ENCODE measurements at places on chromosomes 1 and 21.

GRCh38 chr1:108575375-108575774 lies 15.5 kb downstream of the EEIG2 start:
- no peak for DNase-seq

GRCh38 chr1:213163278-213163711 lies 112.3 kb downstream of the RPS6KC1 start:
- no peak for DNase-seq

GRCh38 chr1:177824508-177824982 lies 145.3 kb downstream of the SEC16B start:
- DNase-seq, result no peak

DNA sequence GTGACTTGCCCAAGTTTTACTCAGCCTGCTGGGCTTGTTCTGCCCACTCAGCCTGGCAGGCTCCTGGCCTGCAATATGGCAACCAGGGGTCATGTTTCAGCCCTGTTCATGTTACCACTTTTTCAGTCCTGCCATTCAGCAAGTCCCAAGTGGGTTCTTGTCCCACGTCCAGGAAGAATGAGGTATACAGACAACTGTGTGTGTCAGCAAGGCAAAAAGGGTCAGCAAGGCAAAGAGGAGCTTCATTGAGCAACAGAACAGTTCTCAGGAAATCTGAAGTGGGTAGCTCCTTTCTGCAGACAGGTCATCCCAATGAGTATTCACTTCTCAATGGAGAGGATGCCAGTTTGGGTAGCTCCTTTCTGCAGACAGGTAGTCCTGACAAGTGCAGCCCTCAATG lies 1233.3 kb upstream of the B3GALT2 start:
- no peak for DNase-seq

GRCh38 chr1:10286244-10286643 lies 75.9 kb downstream of the KIF1B start:
- no peak for DNase-seq

- no peak for DNase-seq
Observed at GRCh38 chr1:50983219-50983802, 13.3 kb downstream of the CDKN2C start.

DNA sequence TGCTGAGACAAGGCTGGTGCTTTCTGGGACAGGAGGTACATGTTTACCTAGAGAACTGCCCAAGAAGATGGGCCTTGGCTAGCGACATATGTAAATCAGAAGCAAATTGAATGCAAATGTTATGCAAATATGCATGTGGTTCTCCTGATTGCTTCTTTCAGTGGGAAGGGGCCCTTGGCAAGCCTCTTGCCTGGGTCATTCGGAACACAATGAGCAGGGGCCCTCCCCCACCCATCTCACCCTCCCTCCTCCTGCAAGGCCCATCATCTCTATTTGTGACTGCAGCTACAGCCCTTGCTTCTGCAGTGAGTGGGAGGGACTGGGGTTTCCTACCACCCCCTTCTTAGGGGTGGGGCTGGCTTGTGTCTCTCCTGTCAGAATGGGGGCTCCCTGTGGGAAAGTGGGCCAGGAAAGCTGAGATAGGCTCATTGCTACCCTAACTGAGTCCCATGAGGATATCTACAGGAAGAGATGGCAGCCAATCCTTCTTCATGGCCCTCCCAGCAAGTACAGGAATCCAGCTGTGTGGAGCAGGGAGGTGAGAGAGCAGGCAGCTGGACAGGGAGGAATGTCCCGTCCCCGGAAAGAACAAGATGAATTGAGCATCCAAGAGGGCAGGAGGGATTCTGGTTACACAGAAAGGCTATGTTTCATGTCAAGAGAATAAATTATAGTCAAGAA lies 31.0 kb downstream of the FOXD2 start:
- DNase-seq, result no peak

DNA sequence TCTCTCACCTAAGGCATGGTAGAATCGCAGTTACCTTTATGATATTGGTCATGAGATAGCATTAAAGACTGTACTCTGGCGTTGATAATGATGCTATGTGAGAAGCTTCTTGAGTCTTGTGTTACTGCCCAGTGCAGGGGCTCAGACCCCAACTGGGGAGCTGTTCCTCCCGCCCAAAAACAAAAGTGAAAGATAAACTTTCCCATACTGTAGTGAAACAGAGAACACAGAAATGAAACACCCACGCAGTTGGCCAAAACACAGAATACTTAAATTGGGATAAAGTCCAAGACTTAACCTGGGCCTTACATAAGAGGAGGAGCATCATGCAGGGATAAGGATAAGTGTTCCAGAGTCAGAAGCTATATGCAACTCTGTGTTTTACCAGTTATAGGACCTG lies 130.6 kb downstream of the HHIPL2 start:
- DNase-seq, result no peak

GRCh38 chr21:32372755-32373154 lies 20.1 kb downstream of the URB1 start:
- DNase-seq, result no peak

DNA sequence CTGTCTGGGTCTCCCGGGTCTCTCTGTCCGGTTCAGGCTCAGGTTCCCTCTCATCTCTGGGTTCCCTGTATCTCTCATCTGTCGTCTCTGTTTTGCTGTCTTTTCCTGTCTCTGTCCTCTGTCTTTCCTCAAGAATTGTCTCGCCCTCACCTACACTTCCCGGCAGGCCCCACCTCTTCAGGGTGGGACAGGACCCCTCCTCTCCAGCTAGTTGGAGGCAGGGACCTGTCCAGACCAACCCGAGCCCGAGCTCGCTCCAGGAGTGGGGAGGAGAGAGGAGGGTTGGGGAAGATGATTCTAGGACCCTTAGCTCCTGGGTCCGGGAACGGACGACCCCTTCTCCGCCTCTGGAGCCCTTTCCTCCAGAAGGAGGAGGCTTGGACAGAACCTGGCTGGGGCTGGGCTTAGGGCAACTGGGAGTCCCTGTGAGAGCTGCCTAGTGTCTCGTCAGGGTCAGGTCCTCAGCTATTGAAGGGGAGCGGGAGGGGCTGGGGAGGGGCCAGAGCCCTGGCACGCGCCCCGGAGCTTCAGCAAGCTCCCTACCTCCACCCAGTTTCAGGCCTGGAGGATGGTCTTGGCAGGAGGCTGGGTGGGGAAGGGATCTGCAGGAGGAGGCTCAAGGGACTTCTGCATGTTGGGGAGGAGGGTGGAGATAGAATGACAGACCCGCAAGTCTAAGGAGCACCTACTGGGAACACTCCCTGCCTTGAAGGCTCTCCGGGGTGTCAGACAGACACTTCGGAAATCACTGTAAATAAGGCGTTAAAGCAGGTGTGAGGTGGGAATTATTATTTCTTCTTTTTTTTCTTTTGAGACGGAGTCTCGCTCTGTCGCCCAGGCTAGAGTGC lies 26.3 kb upstream of the EPB41 start:
- no peak for DNase-seq

GRCh38 chr1:4733446-4734177 lies 79.2 kb downstream of the AJAP1 start:
- no peak for DNase-seq

GRCh38 chr1:223308136-223308535 lies 55.8 kb downstream of the SUSD4 start:
- DNase-seq, result no peak

DNA sequence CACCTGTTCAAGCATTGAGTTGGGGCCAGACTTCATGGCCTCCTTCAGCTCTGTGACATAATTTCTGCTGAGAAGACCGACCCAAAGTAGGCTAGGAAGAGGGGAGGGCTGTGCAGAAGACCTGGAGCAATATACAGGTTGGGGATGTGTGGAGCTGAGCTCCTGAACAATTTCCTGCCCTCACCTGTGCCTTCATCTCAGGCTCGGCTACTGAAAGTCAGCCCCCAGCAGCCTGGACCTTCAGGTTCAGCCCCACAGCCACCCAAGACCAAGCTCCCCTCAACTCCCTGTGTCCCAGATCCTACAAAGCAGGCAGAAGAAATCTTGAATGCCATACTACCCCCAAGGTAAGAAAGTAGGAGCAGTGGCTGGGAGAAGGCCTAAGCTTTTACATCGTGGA lies 662 bp downstream of the DNALI1 start:
- no peak for DNase-seq

DNA sequence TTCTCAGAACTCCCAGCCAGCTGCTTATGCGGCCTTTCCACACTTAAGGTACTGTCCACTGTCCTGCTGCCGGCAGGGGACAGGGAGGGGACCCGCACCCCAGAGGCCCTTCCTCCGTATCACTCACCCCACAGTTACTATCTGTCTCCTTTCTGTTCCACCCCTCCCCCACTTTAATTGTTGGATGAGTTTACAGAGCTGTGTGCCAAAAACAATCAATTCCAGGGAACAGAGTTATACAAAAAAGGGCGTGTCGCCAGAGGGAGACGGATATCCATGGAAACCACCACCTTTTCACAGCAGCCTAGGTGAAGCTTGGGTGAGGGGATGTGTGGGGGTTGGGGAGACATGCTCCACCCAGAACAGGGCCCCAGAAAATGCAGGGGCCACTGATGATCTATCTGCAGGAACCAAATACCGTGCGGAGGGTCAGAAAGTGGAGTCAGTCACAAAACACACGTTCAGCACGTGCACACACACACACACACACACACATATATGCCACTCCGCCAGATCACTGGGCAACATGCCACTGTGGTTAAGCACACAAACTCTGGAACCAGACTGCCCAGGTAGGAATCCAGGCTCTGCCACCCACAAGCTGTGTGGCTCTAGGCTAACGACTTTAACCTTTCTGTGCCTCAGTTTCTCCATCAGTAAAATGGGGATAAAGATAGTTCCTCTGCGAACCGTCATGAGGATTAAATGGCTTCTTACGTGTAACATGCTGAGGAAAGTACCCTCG lies 30.5 kb downstream of the CASZ1 start:
- DNase-seq, result no peak

GRCh38 chr1:20271498-20272400 lies 18.9 kb upstream of the VWA5B1 start:
- no peak for DNase-seq

DNA sequence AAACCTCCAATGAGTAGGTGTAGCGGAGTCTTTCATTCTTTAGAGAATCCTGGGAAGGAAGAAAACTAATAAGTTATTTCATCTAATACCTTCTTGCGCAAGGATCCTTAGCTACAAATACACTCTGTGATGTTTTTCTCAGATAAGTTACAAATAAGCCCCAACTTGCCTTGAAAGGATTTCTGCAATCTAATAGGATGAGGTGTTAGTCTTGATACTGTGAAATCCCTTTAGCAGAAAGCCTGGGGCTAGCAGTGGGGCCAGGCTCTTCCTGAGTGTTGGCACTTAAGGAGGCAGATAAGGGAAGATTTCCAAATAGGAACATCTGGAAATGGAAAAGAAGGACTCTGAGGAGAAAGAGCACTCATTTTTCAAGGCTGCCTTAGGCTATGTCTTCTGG lies 168.0 kb upstream of the DAB1 start:
- DNase-seq, result no peak

DNA sequence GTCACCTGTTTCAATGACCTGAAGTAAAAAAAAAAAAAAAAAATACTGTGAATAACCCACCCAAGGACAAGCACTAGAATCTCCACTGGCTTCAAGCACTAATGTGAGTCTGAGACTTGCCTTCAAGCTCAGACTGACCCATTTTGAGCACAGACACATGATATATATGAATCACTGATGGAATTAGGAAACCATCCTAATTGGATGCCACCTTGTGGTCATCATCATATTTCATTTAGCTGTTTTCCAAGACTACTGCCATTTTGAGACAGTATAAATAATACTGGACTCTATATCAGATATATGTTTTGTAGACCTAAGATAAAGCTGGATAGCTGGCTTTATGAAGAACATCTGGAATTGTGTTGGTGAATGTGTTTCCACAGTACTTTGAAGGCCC lies 1232.0 kb downstream of the KCNT2 start:
- DNase-seq, result no peak

- no peak for DNase-seq
Observed at GRCh38 chr1:89519779-89520358, 4.8 kb upstream of the LRRC8B start.

GRCh38 chr1:82920418-82921248 lies 1078.3 kb downstream of the TTLL7 start:
- no peak for DNase-seq

- no peak for DNase-seq
Observed at GRCh38 chr1:111965781-111966443, 23.6 kb downstream of the KCND3 start.

- no peak for DNase-seq
Observed at GRCh38 chr1:54111624-54112023, 41.2 kb downstream of the CDCP2 start.

DNA sequence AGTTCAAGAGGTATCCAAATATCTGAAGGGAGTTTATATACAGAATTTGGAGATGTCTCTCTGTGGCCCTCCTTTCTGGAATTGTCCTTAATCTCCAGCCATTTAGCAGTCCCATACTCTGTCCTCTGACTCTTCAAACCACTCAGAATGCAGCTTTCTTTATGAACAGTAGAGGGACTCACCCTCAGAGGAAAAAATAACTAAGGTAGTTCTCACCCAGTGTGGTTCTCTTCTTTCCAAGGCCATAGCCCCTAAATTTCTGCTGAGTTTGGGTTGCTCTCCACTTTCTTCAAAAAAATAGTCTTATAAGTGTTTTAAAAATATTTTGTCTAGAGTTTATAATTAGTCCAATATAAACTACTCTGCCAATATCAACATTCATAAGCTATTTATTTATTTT lies 369.7 kb downstream of the MATN1 start:
- DNase-seq, result no peak

DNA sequence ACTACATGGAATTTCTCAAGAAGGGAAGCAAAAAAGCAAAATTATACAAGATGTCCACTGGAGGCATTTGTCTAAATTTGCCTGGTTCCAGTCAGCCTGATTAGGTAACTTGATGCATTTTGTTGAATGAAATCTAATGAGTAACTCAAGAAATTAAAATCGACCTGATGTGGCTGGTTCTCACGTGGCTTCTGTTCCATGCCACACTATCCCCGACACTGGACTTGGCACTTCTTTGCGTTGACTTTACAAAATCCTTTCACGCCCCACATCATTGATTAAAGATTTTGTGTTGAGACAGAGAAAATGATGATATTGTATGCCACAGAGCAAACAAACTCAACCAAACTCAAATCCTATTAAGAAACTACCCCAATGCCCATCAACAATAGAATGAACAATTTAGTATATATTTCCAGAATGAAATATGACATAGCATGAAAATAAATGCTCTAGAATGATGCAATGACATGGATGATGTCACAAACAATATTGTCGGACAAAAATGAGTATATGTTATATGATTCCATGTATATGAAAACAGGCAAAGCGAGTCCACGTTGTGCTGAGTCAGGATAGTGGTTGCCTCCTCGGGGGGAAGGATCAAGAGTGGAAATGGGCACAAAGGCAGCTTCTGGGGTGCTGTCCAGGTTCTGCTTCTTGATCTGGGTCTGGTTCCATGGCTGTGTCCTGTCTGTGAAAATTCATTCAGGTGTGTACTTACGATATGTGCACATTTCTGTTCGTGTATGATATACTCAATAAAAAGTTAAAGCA lies 12.9 kb upstream of the HMGCS2 start:
- DNase-seq, result no peak

- no peak for DNase-seq
Observed at GRCh38 chr1:52669696-52670095, 28.5 kb downstream of the COA7 start.

DNA sequence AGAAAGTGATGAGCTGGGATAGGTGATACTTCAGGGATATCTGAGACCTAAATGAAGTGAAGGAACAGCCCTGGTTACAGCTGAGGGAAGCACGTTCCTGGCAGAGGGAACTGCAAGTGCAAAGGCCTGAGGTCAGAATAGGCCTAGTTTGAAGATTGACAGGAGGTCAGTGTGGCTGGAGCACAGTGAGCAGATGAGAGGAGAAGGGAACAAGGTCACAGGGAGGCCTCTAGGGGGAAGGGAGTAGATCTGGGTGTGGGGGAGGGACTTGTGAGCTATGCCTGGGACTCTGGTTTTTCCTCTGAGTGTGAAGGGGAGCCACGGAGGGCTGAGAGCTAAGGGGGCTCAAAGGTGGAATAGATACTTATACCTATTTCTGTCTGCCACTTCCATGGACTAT lies 736.4 kb downstream of the MATN1 start:
- DNase-seq, result no peak
